ENCODE measurements at places on chromosomes 4 and X.

GRCh38 chr4:30753316-30753715 is 33.1 kb downstream of the PCDH7 start:
- DNase-seq: no peak

DNA sequence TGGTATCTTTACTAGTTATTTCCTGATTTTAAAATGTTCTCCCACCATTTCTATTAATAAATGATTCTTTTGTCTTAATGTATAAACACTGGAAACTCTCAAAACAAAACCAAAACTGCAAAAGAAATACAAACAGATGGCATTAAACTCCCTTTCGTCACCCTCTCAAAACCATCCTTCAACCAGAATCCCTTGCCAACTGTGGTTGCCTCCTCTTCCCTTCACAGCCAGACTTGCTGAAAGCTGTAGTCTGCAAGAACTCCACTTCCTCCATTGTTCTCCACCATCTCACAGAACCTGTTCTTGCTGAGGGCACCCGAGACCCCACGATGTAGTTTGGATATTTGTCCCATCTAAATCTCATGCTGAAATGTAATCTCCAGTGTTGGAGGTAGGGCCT is 96.5 kb downstream of the WWC2 start:
- DNase-seq: no peak

GRCh38 chr4:115053313-115053712 is 60.1 kb downstream of the NDST4 start:
- no peak for DNase-seq

DNA sequence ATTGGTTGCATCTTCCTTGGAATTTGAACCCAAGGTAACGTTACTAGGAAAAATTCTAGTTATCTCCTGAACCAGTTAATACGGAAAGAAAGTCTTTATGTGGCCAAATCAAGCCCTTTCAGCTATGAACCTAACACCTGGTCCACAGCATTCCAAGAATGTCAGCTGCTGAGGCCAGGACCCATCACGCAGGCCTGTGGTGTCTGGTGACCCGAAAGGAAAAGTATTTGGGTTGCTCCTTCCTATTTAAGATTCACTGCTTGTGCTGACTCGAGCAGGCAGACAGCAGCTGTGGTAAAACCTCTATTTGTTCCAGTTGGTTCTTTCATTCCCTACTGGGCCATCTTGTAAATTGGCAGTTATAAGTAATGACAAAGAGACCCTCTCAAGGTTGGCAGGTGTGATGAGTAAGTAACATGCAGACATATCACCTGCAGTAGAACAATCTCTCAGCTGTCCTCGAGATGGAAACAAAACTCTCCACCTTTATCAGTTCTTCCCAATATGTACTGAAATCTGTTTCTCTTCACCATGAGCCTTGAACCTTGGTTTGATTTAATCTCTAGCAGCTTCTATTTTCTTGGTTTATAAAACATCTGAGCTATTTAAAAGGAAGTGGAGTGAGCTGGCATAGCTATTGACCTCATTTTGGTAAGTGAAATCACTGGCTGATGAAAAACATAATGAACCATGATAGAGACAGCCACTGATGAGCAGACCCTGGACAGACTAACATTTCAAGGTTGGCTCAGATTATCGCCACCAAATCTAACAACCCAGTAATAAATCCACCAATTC is 182.1 kb upstream of the SMIM31 start:
- no peak for DNase-seq

DNA sequence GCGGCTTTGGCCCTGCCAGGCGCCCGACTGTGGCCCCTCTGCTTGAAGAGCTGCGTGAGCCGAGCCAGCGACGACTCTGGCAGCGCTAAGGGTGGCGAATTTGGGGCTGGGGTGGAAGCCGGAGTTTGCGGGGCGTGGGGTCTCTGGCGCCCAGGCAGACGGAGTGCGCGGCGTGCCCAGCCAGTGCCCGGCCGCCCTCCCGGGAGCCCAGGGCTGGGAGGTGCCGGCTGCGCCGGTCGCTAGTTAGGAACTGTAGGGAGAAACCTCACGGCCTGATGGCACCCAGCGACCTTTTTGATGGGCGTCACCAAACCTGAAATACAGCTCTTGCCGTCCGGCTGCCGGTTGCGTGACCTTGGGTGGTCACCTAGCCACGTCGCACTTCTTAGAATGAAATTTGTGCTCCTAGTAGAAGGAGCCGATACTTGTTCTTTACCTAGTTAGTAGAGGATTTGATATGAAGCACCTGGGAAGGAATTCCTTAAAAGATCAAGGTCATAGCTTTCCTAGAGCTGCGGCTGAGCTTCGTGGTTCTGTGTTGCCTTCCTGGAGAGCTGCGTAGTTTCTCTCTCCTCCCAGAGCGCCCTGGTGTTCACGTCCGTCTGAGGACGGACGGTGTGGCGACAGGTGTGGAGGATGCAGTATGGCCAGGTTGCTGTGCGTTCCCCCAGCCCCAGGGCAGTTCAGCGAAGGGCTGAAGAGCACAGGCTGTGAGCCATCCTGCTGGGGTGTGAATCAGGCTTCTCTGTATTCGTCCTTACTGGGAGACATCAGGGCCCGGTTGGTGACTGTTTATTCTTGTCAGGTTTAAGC is 680 bp downstream of the MAEA start:
- DNase-seq: no peak
